NCI-H2171 treated with DMSO at 0.1 percent for 48 hours (cell line): ENCODE measurements at places on chromosomes 6 and 20.

DNA sequence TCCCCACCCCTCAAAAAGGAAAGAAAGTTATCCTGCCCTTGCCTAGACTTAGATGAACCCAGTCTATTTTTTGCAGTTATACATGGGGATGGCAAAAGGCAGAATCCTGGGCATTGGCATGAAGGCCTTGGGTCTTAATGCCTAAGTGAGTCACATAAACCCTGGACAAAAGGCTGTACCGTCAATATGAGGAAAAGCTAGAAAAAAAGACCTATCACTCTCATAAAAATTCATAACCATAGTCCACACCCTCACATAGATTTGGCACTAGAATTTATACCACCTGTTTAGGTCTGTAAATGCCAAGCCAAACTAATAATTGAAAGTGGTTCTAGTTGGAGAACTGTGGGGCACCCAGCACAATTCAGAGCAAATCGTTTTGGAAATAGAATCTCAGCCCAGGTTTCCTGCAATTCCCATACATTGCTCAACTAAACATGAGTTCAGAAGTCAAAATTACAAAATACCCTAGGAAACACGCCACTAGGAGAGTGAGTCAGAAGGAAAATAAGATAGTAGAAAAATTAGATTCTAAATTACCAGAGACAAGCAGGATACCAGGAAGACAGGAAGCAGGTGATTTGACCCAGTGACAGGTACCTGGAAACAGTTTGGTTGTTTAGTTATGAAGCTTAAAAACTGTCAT is 70.4 kb upstream of the FUCA2 start:
- DNase-seq, result no peak

GRCh38 chr6:25417046-25417605 is 138.0 kb downstream of the CARMIL1 start:
- no peak for DNase-seq

DNA sequence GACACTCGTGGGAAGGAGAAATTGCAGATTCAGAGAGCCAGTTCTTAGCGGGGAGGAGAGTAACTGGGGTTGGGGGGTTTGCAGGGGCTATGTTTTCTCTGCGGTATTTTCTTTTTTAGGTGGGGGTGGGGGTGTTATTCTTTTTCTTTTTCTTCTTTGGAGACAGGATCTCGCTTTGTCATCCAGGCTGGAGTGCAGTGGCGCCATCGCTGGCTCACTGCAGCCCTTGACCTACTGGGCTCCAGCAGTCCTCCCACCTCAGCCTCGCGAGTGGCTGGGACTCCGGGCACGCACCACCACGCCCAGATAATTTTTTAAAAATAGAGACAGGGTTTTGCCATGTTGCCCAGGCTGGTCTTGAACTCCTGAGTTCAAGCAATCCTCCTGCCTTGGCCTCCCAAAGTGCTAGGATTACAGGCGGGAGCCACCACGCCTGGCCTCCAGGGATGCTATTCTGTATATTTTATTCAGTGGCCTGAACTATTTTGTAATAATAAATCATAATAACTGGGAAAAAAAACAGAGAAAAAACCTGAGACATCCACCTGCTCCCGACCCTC is 57.3 kb downstream of the UBE2V1 start:
- no peak for DNase-seq

- DNase-seq, result no peak
Observed at GRCh38 chr6:45787384-45787783, 228.3 kb downstream of the CLIC5 start.

DNA sequence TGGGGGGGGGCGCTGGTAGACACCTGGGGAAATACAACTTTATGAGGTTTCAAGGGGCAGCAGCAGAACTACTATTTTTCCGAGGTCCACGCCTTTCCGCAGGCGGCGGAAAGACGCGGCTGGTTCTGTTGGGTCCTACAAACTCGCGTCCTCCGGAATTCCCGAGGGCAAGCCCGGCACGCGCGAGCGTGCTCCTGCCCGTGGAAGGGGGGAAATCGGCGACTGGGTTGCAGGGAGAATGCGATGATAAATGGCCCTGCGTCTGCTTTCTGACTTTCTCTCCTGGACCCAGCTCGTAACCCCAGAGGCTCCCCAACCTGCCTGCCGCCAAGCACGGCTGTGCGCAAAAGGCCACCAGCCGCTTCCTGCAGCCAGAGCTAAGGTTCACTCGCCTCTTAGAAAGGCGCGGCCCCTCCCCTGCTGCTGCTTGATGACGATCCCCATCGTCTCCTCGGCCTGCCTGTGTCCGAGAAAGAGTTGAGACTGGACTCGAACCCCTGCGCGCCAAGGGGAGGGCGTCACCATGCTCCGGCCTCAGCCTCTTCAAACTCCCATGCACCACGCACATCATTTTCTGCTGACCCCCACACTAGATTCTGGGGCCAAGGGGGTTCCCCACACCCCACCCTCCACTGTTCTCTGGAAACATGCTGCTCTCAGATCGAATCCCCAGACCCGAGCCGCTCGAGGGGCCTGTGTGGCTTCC is 6.7 kb downstream of the FOXA2 start:
- no peak for DNase-seq

- DNase-seq, result no peak
Observed at GRCh38 chr6:129525055-129525454, 184.9 kb downstream of the ARHGAP18 start.

- no peak for DNase-seq
Observed at GRCh38 chr6:33427585-33428223, 7.8 kb downstream of the SYNGAP1 start.

DNA sequence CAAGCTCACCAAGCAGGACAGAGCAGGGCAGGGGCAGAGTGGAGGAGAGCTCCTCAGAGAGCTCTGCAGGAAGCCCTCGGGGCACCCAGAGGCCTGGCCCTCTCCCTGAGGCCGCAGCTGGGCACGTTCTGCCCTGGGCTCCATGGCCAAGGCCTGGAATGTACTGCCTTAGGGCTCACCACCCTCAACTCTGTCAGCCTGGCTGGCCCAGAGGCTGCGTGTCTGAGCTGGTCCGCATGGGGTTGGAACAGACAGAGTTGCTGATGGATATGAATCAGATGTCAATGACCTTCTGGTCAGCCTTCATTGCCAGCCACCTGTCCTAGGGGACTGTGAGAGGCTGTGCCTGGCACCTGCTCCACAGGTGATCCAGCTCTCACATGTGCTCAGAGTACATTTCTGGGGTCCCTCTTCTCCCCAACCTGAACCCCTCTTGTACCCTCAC is 33.2 kb upstream of the PCMTD2 start:
- no peak for DNase-seq

DNA sequence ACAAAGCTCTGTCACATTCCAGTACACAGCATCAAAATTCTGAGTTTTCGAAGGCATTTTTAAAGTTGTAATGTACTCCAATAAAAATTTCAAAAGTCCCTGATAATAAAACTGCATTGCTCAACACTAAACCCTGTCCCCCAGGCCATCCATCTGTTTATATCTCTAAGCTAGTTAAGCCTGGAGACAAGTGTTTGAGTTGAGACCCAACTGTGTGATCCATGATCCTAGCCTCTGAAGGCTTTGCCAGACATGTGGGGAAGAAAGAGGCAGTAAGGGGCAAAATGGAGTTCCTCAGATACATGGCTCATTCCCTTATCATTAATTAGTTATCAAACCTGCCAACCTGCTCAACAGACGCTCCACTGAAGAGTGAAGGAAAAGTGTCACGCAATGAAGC is 198.4 kb downstream of the ISM1 start:
- no peak for DNase-seq

DNA sequence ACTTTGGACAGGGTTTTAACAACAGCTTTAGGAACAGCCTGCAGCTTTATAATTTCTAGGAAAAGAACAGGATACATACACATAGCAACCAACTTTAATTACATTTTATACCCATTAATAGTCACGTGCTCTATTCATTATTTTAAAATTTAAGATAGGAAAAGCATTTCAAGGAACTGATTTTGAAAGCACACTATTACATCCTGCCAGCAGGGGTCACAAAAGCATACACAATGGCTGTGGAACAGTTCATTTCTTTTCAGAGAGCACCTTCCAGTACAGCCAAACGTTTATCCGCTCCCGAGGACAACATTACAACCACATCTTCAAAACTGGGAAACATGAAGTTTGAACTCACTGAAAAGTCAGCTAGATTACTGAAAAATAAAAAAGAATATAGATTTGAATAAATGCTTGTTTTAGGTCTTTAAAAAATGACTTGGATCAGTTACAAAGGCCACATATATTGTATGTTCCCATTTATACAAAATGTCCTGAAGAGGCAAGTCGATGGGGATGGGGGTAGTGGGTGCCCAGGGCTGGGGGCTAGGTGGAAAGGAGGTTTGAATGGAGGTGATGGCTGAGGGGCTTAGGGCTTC is 104.6 kb upstream of the EXOC2 start:
- DNase-seq, result peak; percentile 24

DNA sequence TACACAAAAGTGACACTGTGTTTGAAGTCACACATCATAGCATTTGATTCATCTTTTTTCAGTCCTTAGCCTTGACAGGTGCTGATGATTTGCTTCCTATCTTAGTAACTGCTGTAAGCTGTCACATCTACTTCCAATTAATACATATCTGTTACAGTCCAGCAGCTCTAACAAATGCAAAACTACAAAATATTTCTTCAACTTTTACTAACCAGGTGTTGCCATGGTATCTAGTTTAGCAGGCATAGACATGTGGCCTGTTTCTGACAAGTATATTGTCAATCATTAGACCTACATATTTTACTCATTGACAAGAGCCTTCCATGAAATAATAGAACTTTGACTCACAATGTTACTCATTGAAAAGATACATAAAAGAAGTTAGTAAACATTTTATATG is 1159.7 kb downstream of the GRIK2 start:
- DNase-seq, result no peak
